ENCODE measurements at places on chromosomes 3 and 15.
A peak's percentile ranks its signal among the peaks of the same experiment; 100 is the strongest.

- peak; percentile 43 for DNase-seq
These were observed 10.6 kb downstream of the XXYLT1 start for GRCh38 chr3:195260280-195260905.

DNA sequence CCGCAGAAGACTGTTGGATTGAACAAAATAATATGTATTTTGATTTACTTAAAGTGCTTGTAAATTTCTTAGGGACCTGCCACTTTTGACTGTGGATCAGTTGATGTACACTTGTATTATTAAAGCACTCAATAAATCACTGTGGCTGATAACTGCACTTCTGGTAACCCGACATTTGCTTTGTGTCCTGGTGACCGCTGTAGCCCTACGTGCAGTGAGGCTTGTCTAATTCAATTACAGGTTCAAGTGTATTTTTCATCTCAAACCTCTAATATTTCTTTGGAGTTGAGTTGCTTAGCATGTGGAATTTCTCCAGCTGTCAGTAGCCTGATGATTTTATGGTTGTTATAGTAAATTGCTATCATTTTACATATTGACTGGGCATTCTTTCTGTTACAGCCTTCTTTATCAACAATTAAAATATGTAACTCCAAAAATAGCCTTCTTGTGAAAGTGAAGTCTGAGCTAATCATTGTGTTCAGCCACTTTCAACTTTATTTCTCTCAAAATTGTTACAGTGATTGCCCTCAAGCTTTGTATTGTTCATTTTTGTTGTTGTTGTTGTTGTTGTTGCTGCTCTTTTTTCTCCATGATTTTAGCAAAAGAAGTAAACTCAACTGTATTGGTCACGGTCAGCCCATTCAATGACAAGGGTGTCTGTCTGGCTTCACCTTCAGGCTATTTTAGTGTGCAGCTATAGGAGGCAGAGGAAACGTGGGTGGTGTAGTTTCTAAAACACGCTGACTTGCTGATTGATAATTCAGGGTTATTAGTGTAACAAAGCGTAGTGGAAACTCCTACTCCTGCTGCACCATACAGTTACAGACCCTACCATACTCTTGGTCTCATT is 215.1 kb upstream of the UBE2E1 start:
- no peak for DNase-seq

- no peak for DNase-seq
These were observed 508 bp upstream of the ECT2 start for GRCh38 chr3:172750069-172750367.

DNA sequence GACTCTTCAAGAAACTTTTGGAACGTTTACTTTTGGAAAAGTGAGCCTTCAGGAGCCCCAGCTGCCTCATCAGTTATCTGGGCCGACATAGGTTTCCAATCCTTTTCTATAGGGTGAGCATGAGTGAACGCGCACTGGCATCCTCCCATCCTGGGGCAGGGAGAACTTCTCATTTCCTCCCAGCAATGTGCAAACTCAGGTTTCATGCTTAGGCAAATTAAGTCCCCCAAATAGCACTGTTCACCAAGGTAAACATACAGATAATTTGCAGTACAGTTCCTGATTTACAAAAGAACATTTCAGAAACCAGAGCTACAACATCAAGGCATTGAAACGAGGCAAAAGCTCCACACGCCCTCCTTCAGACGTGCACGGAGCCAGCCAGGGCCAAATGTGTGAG is 333.5 kb upstream of the NR2E3 start:
- DNase-seq, result no peak

- DNase-seq, result no peak
These were observed 486.0 kb upstream of the CFAP20DC start for GRCh38 chr3:59535791-59536221.

DNA sequence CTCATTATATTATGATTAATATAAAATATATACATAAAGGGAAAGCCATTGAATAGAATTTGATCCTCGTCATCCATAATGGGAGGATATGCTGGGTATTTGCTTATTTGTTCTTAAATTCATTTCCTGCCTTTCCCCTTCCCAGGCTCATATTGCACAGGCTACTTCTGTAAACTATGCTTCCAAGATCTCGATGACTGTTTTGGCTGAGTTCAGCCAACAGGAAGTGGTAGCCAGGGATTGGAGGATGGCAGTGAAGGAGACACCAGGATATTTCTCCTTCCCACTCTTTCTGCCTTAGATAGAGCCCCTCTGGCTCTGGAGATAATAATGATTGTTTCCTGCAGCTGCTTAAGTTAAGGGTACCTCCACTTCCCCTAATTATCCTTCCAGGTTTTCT is 44.3 kb upstream of the DYNC1LI1 start:
- DNase-seq, result no peak

- DNase-seq, result no peak
These were observed 532.5 kb upstream of the KCNMB2 start for GRCh38 chr3:178003756-178004155.

DNA sequence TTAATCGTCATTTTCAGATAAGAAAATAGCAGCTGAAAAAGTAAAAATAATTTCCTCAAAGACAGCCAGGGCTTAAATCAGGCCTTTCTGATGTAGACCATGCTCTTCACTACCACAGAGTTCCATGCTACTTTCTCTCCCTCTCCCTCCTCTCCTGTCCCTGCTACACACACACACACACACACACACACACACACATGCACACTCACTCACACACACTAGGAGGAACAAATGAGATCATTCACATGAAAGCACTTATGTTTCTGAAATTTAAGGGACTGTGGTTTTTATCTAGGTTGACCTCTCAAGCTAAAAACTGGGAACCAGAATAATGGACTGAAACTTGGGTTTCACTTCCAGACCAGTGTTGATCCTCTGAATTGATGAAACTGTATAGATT is 4.1 kb upstream of the PSMA4 start:
- no peak for DNase-seq

- no peak for DNase-seq
These were observed 89.6 kb downstream of the FAM43A start for GRCh38 chr3:194775266-194775665.

GRCh38 chr3:99931059-99931458 is 113.4 kb downstream of the CMSS1 start:
- DNase-seq, result no peak

DNA sequence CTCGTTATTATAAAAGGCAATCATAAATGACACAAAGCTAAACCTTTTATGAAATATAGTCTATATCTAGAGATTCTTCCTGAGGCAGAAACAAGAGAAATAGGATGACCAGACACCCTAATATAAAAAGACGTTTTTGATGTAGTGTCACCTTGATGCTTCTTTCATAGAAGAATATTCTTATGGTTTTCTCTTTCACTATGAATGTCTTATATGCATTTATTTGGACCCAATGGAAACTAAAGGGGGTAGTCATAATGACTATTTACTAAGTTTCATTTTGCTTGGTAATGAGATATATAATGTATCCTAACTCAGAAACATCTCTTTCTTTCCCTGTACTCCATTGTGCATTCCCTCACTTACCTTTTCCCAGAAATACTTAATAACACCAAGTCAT is 393.9 kb downstream of the RAP2B start:
- DNase-seq, result no peak

DNA sequence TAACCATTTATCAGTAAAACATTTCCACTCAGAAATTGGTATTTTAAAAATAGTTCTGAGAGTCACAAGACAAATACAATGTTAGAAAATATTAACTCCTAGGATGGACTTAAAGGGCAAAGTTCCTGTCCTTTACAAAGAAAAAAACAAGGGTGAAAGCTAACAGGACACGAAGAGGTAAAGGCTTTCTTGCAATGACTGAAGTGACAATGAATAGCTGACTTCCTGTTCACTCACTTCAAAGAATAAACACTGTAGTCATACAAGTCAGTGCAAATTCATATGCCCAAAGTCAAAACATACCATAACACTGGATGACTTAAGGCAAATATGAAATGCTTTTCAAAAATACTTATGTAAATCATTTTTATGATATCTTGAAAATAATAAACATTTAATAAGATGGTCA is 1389.8 kb upstream of the ALCAM start:
- no peak for DNase-seq

- no peak for DNase-seq
These were observed 84.0 kb downstream of the MINAR1 start for GRCh38 chr15:79516155-79516554.

GRCh38 chr3:162334537-162334936 is 837.9 kb downstream of the OTOL1 start:
- no peak for DNase-seq

GRCh38 chr3:186640473-186640818 is 247 bp downstream of the FETUB start:
- DNase-seq, result no peak

DNA sequence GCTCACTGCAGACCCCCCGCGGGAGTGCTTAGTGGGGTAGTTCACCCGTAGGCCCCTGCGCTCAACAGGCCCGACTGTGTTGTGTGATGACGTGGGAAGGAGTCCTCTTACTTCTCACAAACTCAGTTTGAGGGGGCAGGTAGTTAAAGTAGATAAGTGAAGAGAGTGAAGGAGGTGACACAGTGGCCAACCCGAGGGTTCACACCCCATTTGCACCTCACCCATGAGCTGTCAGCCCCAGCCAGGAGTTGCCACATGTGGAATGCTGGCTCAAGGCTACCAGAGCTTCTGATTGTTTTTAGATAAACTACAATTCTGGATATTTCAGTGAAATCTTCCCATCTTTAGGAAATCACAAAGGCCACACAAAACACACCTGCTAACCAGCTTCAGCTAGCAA is 64.1 kb upstream of the ABHD17C start:
- DNase-seq, result no peak

DNA sequence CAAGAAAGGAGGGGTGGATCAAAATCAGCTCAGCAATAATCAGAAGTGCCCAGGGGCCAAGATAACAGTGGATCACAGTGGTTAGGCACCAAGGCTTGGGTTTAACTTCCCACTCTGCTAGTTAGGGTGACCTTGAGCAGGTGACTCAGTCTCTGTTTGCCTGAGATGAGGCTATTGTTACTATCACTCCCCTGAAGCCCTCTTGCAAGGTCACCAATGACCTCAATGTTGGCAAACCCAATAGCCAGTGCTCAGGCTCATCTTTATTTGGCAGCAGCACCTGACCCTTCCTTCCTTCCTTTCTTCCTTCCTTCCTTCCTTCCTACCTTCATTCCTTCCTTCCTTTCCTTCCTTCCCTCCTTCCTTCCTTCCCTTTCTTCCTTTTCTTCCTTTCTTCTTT is 102.4 kb upstream of the HACD2 start:
- DNase-seq, result no peak
